ENCODE measurements at places on chromosomes 5 and 9.

GRCh38 chr9:7944572-7944971, 145.0 kb upstream of the DMAC1 start:
- no peak for DNase-seq

GRCh38 chr5:50699737-50700136, 33.3 kb downstream of the PARP8 start:
- DNase-seq, result no peak

DNA sequence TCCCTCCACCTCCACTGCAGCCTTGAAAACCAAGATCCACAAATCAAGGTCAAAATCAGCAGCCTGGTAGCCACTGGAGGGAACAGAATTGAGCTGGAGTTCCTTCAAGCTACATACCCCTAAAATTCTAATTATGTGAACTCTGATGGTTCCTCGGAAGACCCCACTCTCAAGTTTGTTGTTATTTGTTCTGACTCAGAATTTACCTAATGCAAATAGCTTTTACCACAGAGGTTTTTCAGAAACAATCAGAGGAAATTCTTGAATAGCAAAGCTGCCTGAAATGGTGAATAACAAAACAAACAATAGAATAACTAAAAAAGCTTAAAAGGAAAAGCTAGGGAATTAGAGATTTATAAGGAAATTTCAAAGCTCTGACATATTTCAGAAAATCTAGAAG, 220.0 kb downstream of the CDH18 start:
- DNase-seq, result no peak

- DNase-seq, result peak; percentile 49
Observed at GRCh38 chr9:18888290-18888689, 144.7 kb downstream of the SAXO1 start.

DNA sequence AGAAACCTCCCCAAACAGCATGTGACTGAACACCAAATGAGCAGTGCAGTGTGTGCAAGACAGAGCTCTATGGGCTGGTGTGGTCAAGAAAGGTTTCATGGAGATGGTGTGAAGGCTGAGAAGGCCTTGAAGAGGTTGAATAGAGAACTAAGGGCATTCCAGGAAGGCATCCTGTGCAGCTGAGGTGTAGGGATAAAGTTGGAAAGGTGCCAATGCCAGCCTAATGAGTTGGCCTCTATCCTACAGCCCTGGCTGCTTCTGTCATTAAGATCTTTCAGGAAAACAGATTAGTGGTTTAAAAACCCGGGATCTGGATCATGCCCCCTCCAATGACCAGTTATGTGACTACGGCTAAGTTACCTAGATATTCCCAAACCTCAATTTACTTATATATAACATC, 4.0 kb downstream of the HDAC3 start:
- no peak for DNase-seq

DNA sequence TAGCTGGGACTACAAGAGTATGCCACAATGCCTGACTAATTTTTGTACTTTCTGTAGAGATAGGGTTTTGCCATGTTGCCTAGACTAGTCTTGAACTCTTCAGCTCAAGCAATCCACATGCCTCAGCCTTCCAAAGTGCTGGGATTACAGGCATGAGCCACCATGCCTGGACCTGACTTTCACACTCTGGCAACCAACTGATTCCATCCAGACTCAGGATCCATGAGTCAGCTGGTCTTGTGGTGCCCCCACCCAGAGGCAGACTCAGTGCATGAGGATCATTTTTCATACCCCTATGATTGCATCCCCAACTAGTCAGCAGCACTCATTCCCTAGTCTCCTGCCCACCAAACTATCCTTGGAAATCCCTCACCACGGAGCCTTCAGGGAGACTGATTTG, 375.9 kb downstream of the ANXA1 start:
- no peak for DNase-seq

- no peak for DNase-seq
Observed at GRCh38 chr9:36007316-36007708, 29.4 kb upstream of the RECK start.

- no peak for DNase-seq
Observed at GRCh38 chr9:35771075-35771433, 17.0 kb upstream of the MSMP start.

DNA sequence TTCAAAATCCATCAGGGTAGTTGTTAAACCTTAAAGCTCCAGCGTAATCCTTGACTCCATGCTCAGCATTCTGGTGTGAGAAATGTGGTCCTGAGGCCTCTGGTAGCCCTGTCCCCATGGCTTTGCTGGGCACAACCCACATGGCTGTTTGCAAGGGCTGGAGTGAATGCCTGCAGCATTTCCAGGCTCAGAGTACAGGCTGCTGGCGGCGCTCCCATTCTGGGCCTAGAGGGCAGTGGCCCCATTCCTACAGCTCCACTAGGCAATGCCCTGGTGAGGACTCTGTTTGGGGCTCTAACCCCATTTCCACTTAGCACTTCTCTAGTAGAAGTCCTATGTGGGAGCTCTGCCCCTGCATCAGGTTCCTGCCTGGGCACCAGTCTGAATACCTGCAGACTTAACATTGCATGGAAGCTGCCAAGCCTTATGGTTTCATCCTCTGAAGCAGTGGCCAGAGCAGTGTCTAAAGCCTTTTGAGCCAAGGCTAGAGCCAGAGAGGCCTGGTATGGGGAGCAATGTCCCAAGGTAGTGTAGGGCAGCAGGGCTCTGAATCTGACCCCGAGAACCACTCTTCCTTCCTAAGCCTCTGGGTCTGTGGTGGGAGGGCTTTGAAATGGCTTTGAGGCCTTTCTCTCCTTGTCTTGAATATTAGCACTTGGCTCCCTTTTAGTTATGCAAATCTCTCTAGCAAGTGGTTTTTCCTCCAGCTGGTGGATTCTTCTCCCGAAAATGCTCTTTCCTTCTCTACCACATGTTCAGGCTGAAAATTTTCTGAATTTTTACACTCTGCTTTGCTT, 5.8 kb upstream of the ALDH1A1 start:
- DNase-seq, result no peak

DNA sequence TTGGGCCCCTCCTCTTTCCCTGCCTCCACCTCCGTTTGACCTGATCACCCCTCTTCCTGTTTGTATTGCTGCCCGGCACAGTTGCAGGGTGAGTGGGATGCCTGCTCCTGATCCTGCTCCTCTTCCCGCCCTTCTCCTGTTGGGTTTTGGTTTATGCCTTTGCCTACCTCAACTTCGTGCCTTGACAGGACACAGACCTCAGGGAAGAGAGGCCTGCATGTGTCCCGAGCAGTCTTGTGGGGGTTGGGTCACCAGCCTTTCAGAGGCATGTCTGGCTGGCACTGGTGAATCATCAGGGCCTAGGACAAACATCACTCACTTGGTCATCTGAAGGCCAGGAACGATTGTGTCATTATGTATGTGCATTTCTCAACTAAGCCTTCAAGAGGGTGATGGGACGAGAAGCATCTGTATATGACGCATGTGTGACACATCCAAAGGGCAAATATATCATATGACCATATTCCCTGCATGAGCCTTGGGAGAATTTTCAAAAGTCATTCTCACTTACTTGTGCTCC, 56.9 kb downstream of the NPR3 start:
- DNase-seq, result no peak

DNA sequence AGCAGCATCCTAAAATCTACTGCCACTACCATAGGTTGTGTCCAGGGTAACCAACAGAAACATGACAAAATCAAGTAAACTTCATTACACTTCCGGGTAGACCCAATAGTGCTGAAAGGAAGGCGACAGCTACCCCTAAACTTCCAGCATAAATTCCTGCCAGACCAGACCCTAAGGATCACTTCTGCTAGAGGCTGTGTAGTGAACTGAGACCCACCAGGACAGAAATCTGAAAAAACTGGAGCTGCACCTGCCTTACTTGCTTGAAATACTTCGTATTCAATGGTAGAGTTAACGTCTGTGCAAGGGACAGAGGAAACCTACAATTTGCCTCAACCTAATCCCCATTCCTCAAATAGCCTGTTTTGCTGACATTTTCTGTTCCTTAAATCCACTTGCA, 1.0 kb upstream of the SECISBP2 start:
- no peak for DNase-seq

GRCh38 chr9:116286297-116286696, 132.7 kb downstream of the PAPPA start:
- DNase-seq, result no peak

GRCh38 chr9:12778389-12778788, 3.6 kb downstream of the LURAP1L start:
- DNase-seq, result no peak
